ENCODE measurements at places on chromosomes 4 and X.

GRCh38 chr4:184978211-184978610 lies 40.1 kb upstream of the HELT start:
- DNase-seq: no peak

GRCh38 chr4:106806158-106806797 lies 229.8 kb downstream of the DKK2 start:
- no peak for DNase-seq

- DNase-seq: no peak
Measured at GRCh38 chrX:40366661-40367060, 214.1 kb upstream of the ATP6AP2 start.

- DNase-seq: no peak
Measured at GRCh38 chr4:92279296-92279695, 24.5 kb upstream of the GRID2 start.

GRCh38 chr4:9979101-9979701 lies 42.1 kb downstream of the SLC2A9 start:
- DNase-seq: no peak

GRCh38 chrX:21529771-21530170 lies 128.4 kb downstream of the KLHL34 start:
- no peak for DNase-seq

Data from CD4-positive, alpha-beta T cell treated with Interleukin-4 for 1 hour (primary cell).